NCI-H1048 (cell line): ENCODE measurements at places on chromosomes 11 and 22.

DNA sequence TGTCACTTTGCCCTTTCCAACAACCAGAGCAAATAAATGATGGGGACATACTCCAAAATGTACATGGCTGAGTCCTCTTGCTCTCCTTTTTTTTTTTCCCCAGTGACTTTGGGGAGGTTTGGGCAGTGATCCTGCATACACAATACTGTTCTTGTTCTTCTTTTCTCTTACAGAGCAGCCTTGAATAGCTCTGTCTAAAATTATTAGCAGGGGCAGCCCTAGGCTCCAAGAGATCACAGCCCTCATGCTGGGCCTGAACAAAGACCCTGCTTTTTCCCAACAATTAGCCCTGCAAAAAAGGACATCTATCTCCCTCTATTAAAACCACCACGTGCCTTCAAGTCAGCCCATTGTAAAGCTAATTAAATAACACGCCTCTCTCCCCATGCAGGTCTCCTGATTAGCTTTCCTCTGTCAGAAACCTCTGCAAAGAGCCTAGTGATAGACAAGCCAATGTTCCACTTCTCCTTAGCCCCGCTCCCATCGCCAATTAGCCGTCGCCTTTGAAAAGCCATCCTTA is 54.7 kb downstream of the ETS1 start:
- DNase-seq, result no peak

- DNase-seq, result no peak
These were observed 13.2 kb downstream of the CRTAM start for GRCh38 chr11:122851366-122851966.

DNA sequence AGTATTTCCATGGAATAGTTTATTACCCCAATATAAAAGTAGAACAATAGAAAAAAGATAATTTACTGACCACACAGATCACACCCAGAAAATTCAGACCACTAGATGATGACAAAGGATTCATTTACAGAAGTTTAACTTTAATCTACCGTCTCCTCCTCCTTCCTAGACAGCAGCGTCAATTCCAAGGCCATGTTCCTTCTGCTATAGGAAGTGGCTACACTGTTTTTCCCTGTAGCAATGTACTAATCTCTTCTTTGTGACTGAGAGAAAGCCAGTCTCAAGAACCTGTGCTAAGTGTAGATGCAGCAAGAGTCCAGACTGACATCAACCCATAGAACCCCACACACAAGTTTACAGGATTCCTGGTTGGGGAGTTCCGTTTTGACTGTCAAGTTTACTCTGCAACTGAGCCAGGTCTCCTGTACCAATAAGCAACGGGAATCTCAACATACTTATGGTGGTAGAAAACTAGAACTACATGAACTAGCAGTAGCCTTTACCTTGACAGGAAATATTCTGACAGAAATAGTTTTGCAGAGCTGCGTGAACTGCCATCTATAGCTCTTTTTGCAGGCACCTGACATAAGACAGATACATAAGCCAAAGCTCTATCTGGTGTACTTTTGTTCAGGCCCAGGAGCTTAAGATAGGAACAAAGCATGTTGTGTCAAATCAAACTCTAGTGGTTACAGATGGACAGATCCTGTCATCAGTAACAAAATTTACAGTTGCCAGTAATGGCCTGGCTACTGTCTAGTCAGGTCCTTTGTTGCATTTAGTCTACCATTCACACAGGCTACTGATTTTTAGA is 42.9 kb downstream of the MRTFA start:
- DNase-seq, result no peak

DNA sequence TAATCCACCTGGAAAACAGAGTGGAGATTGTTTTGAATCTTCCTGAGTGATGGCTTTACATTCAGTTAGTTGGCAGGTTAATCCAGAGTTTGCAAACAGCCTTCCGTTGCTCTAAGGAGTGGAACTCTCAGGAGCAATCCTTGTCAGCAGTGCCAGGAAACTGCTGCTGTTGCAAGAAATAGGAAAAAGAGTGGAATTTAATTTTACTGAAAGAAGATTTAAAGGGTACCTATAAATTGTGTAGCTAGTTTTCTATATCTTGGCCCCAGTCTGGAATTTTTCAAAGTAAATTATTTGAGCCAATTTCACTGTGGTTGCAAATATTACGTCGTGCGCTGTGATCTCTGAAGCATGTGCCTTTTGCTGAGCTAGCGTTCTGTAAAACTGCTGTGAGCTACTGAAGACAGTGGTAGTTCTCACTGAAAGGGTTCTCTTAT is 55.5 kb upstream of the SLC5A12 start:
- no peak for DNase-seq

- no peak for DNase-seq
These were observed 727.1 kb downstream of the NELL1 start for GRCh38 chr11:21396342-21397008.

DNA sequence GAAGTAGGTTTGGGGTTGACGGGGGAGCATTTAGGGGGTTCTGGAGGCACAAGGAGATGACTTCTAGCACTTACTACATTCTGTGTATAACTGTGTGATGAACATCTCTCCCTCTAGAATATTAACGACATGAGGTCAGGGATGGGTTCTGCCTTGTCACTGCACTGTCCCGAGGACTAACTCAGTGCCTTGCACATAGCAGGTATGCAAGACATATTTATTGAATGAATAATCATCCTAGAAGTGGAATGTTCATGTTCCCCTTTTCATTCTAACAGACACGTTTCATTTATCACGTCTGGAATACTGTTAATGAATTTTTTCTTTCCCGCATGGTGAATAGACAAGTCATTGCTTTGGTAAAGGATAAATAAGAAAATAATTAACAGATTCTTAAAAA is 12.6 kb downstream of the SYT13 start:
- no peak for DNase-seq

GRCh38 chr11:290621-291231 is 1.8 kb downstream of the PGGHG start:
- no peak for DNase-seq

DNA sequence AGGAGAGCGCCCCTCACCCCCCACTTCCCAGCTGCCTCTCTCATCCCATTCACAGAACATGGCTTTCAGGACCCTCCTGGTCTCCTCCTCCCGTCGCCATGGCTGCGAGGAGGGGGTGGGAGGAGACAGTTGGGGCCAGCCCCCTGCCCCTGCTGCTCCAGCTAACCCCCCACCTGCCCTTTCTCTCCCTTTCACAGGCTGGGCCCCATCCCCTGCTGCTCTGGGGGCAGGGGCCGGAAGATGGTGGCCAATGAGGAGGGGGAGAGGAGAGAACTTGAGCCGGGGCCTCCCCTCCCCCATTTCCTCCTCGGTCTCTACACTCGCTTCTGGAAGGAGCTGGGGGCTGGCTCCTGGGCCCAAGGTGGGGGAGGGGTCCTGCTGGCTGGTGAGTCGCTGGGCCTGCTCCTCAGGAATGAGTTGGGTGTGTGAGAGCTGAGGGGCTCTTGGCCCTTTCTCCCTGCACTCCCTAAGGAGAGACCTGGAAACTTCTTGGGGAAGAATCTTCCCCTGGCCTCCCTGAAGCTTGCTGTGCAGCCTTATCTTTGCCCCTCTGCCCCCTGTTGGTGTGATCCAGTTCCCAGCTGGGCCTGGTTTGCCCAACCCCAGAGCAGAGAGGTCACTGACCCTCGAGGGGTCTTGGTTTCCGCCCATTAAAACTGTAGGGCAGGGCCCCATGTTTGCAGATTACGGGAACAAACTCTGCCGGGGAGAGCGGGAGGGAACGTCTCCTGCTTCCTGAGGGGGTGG is 10.2 kb downstream of the YPEL4 start:
- no peak for DNase-seq

DNA sequence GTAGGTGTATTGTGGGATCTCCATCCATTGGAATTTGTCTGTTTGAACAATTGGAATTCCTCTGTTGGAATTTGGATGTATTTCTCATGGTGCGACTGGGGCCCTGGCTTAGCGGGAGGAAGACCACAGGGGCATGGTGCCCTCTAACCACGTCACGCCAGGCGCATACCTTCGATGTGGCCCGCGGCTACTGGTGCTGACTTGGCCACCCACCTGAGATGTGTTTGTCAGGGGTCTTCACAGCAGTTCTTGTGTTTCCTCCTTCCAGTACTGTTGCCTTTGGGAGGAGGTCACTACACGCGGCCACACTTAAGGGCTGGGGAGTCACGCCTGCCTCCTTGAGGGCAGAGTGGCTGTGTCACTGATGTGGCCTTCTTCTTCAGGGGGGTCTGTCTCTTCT is 36.6 kb upstream of the GRAMD4 start:
- DNase-seq, result no peak

DNA sequence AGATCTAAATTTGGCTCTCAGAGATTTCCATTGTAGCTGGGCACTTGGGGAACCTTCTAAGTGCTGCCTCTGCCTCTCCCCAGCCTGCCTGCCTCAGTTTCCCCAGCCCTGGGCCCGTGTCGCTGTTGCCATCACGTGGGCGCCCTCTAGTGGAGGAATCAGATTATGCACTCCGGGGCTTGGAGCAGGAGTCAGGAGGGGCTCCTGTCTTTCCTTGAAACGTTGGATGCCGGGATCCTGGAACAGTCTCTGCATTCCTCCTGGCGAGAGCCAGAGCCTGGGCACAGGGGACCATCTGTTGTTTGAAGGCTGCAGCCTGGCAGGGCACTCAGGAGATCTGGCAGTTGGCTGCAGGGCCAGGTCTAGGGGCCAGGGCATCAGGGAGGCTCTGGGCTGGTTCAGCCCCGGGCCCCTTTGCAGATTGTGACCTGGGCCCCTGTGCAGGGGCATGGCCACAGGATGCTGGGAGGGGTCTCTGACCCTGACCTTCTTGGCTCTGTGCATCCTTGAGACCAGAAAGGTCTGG is 71.6 kb downstream of the LRP5 start:
- DNase-seq, result no peak

- no peak for DNase-seq
These were observed 86.4 kb upstream of the SHISAL1 start for GRCh38 chr22:44398856-44399837.

- no peak for DNase-seq
These were observed 7.3 kb downstream of the C11orf71 start for GRCh38 chr11:114392735-114393667.

GRCh38 chr22:26552466-26552865 is 37.5 kb downstream of the TPST2 start:
- no peak for DNase-seq

- peak; percentile 73 for DNase-seq
These were observed 11.7 kb upstream of the KAT5 start for GRCh38 chr11:65700399-65700798.

DNA sequence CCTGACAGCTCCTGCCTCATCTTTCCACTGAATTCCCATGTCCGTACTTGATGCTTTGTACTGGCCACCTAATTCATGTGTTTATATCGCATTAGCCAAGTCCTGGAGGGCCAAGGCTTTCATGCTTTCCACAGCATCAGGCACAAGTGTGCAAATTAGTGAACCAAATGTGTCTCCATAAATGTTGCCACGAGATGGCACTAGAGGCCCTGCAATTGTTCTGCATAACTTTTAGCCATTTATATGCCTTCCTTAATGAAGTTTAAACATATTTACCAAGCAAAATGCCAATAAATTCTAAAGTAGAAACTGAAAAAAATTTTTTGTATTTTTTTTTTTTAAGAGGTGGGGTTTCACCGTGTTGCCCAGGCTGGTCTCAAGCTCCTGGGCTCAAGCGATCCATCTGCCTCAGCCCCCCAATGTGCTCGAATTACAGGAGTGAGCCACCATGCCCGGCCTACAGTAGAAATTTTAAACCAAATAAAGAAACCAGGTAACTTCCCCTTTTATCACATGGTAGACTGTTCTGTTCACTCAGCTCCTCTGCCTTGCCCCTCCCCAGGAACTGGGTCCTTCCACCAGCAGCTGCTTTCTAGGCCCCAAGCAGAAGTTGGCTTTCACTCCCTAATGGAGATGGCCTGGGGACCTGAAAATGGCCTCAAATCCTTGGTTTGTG is 20.8 kb upstream of the IL18BP start:
- peak; percentile 18 for DNase-seq

DNA sequence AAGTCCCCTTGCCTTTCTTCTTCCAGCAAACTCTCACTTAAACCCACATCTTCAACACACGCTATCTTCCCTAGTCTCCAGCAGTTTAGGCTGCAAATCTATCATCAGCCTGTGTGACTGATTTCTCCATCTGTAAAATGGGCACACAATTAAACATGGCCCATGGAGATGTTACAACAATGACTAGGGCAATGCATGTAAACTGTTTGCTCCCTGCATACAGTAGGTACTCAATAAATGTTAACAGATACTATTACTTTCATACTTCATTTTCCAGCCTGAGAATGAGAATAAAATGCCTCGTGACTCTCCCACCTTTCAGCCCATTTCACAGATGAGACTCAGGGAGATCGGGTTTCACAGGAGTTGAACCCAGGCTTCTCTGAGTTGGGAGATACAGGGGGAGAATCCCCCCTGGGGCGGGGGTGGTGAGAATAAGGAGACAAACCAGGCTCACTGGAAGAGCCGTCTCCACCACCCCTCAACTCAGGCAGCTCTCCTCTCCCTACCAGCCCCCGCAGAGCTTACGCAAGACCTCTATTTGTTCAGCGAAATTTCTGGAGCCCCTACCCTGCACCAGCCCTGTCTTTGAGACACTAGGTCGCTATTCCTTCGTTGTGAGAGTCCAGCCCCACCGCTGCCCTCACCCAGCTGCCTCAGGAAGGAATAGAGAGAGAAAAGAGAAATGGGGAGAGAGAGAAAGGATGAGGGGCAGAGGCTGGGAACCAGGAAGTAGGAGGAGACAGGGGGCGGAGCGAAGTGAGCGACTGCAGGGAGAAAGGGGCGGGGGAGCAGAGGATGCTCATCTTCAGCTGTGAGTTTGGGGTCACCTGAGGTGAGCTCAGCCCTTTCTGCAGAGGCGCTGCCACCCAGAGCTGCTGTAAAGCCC is 42.1 kb upstream of the KLHL35 start:
- no peak for DNase-seq

DNA sequence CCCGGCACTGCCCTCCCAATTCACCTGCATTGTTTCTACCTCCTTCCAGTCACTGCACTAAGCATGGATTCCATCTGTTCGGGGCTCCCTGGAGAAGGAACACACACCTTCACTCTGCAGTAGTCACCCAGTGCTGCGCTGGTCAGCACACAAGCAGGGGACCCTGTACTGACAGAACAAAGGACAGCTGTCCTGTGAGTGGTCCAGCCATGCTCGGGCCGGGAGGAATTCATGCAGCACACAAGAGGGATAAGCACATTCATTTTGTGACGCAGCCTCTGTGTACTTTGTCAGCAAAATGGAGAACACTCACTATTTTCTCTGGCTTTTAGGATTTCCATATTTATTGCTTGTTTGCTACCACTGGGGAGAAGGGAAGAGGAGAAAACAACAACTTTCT is 167.3 kb downstream of the NTM start:
- no peak for DNase-seq

GRCh38 chr11:125162743-125163142 is 1.8 kb upstream of the PKNOX2 start:
- DNase-seq, result no peak

- DNase-seq, result no peak
These were observed 18.8 kb upstream of the MMP20 start for GRCh38 chr11:102643941-102644340.

DNA sequence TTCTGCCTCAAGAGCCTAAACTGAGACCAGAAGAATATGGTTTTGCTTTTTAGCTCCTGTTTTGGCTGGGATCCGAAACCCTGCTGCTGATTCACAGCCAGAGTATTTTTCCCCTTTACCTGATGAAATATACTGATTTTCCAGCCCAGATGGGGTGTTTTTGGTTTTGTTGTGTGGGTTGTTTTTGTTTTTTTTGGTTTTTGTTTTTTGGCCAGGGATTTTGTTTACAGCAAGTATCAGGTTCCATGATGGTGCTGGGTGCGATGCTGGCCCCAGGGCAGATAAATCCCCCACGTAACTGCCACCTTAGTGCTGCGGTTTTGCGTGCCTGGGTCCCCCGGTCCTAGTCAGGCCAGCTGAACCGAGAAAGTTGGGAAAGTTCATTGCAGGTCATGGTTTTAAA is 103.7 kb downstream of the ZBTB16 start:
- no peak for DNase-seq
